Hair follicle dermal papilla cell (primary cell): ENCODE measurements at places on chromosomes 7 and 10. TPM values are rescaled to one million over a fixed set of nuclear protein-coding genes. Genes with fewer than 3 reads are reported as not detected.

Gene DKK1
- total RNA-seq, result 5.5 and 11.9 TPM in 2 replicates

Gene ANXA8
- 0.97 and 1.1 TPM in 2 replicates for total RNA-seq

Gene PSMA2
- 43.5 and 52.6 TPM in 2 replicates for total RNA-seq

Gene RTKN2
- 0.61 and 0.65 TPM in 2 replicates for total RNA-seq

Gene INSYN2A
- 0.16 and 0.24 TPM in 2 replicates for total RNA-seq

Gene AQP1
- total RNA-seq, result 36.2 and 47.4 TPM in 2 replicates

Gene EPHA1
- total RNA-seq, result not detected in 2 replicates
